ENCODE measurements at places on chromosomes 4 and X.

DNA sequence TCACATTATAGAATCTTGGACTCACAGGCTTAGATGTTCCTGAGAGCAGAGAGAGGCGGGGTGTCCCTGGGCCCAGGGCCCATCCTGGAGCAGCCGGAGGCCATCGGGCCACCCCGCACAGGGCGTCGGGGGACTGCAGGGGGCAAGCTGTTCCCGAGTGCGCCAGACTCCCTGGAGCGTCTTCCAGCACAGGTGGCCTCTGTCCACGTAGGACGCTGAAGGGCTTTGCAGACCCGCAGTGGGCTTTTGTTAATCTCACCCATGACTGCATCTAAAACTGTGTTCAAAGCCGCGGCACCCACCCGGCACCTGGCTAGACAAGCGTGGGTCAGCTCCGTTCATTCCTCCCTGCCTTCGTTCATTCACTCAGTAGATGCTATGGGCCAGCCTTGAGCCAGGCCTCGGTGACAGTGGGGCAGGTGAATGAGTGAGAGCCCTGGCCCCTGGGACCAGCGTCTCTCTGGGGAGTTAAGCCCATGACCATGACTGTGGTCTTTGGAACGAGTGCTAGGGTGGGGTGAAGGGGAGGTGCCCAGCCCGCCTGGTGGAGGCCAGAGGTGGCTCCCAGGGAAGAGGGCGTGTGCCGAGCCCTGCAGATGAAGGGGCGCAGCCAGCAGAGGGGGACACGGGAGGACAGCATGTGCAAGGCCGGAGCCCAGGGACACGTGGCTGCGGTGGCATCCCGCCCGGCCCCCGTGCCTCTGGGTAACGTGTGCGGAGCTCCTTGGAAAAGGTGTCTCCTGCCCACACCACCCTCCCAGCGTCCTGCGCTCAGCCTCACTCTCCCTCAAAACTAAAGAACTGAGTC lies 98.3 kb downstream of the HMX1 start:
- DNase-seq = peak; percentile 20

GRCh38 chrX:110086916-110087484 lies 84.1 kb downstream of the TMEM164 start:
- DNase-seq = no peak

- DNase-seq = no peak
These were observed 282.1 kb upstream of the GIMD1 start for GRCh38 chr4:106650701-106651100.

DNA sequence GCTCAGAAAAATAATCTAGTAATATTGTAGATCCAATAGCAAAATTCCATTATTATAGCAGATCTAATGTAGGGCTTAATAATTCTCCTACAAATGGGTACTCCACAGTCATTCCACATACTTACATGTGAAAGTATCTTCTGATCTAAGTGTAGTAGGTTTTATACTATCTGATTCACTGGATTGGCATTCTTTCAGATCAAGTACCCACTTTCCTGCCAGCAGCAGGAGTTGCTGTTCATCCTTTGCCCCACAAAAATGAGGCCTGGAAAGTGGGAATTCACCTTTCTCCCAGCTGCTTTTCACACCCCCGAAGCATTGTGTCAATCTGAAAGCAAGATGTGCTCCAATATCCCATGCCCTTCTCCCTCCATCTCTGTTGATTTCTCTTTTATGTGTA lies 77.1 kb upstream of the RXFP1 start:
- no peak for DNase-seq

DNA sequence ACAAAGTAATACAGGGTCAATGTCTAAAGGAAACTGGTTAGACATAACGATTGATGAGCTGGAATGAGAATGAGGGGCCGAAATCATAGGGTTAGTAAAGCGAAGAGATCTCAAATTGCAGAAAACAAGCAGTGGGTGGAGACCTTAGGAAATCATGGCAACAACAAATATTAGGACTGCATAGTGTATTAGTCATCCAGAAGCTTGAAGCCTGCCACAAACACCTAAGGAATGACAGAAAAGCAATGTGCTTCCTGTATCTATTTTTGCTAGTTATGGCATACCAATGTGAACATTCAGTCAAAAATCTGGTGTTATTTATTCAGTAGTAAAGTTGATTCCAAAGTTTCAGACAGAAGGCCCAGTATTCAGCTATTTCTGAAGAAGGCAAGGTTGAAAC lies 410.9 kb upstream of the CT83 start:
- no peak for DNase-seq

- no peak for DNase-seq
These were observed 84.5 kb upstream of the UXT start for GRCh38 chrX:47743504-47743903.

DNA sequence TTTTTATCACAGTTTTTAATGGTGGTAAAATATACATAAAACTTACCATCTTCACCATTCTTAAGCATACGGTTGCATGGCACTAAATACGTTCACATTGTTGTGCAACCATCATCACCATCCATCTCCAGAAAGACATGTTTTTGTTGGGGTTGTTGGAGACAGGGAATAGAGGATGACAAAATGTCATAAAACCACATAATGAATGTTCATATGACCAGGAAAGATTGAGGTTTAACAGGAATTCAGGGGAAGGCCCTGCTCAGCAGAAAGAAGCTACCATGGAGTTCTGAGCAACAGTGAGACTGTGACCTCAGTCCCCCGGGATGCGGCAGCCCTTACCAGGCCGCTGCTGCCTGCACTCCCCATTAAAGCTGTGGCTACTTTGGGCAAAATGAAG lies 63.9 kb upstream of the TRIM2 start:
- no peak for DNase-seq

- DNase-seq = peak; percentile 60
These were observed 677 bp upstream of the CYP4V2 start for GRCh38 chr4:186190581-186191199.

- DNase-seq = peak; percentile 61
These were observed 3.2 kb downstream of the CXorf65 start for GRCh38 chrX:71103110-71103983.

GRCh38 chrX:78643874-78644273 lies 15.3 kb downstream of the RTL3 start:
- no peak for DNase-seq

DNA sequence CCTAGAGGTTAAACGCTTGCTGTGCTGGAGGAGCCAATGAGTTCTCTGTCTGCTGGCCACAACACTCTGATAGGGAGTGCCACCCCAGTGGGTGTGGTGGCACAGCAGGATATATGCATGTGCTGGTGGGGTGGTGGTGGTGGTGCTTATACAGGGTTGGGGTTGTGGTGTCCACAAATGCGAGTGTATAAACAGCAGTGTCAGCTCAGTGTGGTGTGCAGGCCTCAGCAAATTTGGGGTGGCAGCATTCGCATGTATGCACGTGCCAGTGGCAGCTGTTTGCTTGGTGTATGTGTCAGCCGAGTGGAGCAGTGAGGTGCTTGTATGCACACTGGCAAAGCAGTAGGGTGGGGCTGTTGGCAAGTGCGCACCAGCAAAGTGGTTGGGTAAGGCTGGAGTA lies 157.4 kb downstream of the FAM47A start:
- no peak for DNase-seq

DNA sequence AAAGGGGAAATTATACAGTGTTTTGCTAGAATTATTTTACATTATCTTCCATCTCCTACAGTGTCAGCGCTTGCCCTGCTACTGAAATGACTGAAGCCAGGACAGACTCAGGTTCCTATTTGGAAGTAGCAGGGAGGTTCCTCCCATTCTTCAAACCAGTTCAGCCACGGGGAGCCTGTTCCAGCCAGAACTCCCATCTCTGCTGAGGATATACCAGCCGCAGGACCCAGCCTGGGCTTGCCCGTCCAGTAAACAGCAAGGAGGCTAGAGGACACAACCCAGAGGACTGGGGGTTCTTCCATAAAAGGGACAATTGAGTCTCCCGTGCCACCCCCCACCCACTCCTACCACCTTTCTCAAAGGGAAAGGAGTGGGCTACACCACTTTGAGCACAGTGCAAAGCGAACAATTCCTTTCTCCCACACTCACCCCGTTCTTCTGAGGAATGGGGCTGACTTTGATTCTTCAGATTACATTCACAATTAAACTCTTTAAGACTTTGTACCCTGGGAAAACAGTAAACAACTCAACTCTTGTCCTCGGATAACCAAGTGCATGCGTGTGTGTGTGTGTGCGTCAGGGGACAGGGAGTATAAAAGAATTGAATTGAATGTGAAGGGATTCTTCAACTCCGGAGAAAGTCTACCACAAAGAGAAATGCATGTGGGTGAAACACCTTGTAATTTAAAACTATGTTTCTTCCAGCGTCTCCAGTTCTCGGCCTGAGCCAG lies 31.0 kb upstream of the PPARGC1A start:
- no peak for DNase-seq

DNA sequence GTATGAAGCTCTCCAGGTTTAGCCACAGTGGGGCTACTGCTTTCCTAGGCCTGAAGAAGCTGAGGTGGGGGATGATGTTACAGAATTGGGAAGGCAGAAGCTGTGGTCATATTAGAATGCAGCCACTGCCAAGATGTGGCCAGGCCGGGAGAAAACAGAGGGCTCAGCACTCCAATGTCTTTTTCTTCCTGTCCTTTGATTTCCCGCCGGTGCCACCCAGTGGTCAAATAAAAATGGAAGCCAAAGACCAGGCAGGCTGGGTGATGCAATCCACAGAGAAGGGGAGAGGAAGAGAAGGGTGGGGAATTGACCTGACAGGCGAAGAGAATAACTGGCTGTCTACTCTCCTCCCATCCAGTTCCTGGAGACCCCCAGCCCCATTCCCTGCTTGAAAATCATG lies 94.9 kb upstream of the SHISA3 start:
- DNase-seq = no peak

DNA sequence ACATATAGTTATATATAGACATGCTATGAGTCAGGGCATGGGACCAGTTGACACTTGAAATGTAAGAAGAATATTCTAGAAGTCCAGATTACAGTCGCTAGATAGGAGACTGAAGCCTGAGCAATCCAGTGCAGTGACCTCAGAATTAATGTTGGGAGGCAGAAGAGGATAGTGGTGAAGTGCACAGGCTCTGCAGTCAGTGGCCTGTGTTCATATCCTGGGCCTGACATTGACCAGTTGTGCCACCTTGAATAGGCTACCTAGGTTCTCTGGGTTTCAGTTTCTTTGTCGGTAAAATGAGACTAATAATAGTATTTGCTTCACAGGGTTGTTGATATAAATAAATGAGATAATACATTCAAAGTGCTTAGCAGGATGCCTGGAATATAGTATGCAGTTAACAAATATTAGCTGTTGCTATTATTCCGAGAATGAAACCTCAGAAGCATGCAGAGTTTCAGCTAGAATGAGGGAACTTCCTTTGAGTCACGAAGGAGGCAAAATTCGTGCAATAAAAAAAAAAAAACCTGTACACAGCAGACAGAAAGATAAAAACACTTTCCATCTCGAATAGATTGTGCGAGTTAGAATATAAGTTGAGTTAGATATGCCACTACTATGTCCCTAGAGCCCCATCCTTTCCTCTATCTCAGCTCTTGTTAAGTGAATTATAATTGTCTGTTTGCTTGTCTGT lies 4.0 kb upstream of the SH2D1A start:
- no peak for DNase-seq

- DNase-seq = no peak
These were observed 293.9 kb downstream of the PDGFC start for GRCh38 chr4:156677656-156678055.

DNA sequence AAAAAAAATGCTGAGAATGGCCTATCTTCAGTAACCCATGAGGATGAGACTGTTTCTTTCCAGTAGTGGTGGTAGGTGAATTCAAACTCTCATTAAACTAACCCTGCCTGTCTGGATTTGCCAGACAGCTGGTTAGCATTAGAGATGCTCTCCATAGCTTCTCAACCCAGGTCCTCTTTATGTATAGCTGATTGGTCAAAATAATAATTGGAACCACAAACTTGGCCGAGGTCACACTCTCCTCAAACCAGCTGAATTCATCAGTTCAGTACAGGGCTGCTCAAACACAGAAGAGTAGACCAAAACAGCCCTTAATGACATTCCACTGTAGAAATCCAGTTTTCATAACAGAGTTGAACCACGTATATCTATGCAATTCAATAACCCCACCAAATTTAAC lies 85.3 kb downstream of the HCCS start:
- no peak for DNase-seq

DNA sequence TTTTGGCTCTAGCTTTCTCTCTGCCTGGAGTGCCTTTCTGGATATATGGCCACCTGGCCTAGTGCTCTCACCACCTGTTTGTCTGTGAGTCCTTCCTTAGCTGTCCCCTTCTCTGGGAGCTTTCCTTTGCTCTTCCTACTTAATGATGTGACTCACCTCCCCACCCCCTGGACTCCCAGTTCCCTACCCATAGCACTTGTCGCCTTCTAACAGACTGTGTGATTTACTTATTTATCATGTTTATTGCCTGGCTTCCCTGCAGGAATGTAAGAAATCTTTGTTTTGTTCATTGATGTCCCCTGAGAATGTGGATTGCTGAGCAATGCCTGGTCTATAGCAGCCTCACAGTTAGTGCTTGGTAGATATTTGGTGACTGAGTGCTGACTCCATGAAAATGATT lies 18.9 kb downstream of the ADD1 start:
- DNase-seq = no peak

GRCh38 chr4:10655968-10656367 lies 28.6 kb downstream of the CLNK start:
- DNase-seq = no peak

- peak; percentile 70 for DNase-seq
These were observed 19.5 kb upstream of the CCNI start for GRCh38 chr4:77095101-77095821.

GRCh38 chrX:68307769-68308168 lies 125.5 kb downstream of the OPHN1 start:
- DNase-seq = no peak

- DNase-seq = no peak
These were observed 9.0 kb upstream of the GLOD5 start for GRCh38 chrX:48752498-48752897.

DNA sequence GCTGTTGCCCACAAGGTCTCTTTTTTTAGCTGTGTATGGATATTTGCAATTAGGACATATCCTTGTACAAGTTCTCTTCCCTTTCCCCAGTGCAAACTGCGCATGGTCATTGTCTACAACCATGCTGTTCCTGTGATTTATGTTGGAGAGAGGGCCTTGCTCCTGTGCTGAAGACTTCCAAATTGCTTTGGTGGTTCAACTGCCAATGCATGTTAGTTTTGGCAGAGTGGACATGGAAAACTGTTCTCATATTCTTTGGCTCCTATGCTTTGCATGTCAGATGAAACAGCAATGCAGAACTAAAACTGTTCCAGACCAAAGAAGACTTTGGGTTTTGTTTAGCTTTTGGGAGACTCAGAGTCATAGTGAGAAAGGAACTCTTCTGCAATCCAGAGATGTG lies 148.8 kb upstream of the EDNRA start:
- DNase-seq = peak; percentile 58

DNA sequence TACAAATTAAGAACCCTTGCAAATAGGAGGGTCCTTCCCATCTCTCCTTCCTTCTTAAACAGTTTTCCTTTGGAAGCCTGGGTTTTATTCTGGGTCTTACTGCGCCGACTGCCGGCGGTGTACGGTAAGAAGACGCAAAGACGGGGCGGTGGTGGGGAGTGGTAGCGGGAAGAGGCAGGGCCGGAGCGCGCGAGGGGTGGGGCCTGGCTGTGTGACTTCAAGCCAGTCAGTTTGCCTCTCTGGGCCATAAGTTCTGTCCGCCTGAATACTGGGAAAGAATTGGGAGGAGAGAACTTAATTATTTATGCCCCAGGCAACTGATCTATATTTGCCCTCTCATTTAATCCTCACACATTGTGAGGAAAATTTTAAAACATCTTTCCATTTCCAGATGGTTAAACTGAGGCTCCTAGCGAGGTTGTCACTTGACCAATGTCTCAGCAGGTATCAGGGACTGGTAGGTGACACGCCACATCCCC lies 726 bp upstream of the KANTR start:
- DNase-seq = peak; percentile 81

- peak; percentile 40 for DNase-seq
These were observed 391.2 kb downstream of the ANKRD50 start for GRCh38 chr4:124321364-124321763.
